ENCODE measurements at places on chromosomes 4 and X.
A peak's percentile ranks its signal among the peaks of the same experiment; 100 is the strongest.

- DNase-seq: no peak
These were observed 1462.1 kb downstream of the FSTL5 start for GRCh38 chr4:160701671-160702070.

- no peak for DNase-seq
These were observed 38.1 kb downstream of the GPR174 start for GRCh38 chrX:79182616-79183015.

GRCh38 chrX:24229976-24230375 lies 80.4 kb downstream of the ZFX start:
- no peak for DNase-seq

GRCh38 chr4:140153419-140153717 lies 616 bp downstream of the MAML3 start:
- no peak for DNase-seq

GRCh38 chrX:50707955-50708699 lies 105.9 kb downstream of the SHROOM4 start:
- DNase-seq: no peak

- no peak for DNase-seq
These were observed 12.2 kb downstream of the TET2 start for GRCh38 chr4:105158837-105159236.

DNA sequence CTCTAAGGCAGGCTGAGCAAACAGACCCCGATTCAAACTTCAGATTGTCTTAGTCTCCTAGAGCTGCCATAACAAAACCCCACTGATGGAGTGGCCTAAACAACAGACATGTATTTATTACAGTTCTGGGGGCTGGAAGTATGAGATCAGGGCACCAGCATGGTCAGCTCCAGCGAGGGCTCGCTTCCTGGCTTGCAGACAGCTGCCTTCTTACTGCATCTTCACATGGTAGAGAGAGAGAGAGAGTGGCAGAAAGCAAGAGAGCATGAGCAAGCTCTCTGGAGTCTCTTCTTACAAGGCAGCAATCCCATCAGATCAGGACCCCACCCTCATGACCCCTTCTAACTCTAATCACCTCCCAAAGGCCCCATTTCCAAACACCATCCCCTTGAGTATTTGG lies 22.3 kb upstream of the SORCS2 start:
- DNase-seq: no peak

DNA sequence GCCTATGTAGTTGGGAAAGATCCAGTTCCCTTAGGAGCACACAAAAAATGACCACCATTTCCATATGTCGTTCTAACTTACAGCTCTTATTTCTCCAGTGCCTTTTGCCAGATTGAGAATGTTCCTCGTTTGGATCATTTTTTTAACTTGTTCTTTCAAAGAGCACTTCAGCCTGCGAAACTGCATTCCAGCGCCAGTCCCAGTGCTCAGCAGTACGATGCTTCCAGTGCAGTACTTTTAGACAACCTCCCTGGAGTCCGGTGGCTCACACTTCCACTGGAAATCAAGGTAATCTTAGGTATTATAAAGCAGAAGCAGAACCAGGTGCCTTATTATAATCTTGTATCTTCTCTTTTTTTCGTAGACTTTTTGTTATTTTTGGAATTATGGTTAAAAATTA lies 42.6 kb upstream of the SLC25A31 start:
- no peak for DNase-seq

GRCh38 chrX:150869450-150869849 lies 29.0 kb downstream of the CD99L2 start:
- no peak for DNase-seq

GRCh38 chr4:170005472-170005871 lies 20.7 kb downstream of the MFAP3L start:
- DNase-seq: no peak

DNA sequence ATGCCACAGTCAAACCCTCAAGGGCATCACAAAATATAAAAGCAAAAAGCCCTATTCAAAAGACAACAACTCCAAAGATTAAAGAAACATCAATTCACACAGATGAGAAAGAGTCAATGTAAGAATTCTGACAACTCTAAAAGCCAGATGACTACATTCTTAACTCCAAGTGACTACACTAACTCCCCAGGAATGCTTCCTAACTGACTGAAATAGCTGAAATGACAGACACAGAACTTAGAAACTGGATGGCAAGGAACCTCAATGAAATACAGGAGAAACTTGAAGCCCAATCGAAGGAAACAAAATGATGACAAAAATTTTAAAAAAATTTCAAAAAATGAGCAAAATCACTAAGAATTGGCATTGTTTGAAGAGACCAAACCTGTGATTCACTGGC lies 1047.6 kb upstream of the PCDH10 start:
- peak; percentile 30 for DNase-seq

DNA sequence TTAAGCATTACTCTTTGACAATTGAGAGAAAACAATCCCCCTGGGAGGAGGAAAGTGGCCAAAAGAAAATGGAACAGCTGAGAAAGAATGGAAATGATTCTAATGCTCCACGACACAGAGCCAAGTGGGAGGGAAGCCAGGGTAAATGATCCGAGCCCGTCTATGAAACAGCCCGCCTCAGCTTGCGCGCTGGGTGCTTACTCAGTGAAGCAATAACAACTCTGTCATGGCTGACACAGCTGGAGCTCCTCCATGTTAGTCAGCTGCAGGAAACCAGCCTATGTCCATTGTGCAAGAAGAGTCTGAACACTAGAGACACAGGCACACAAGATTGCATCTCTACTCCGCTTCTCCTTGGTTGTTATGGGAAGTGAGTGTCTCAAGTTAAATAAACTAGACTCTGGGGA lies 19.3 kb downstream of the NOA1 start:
- DNase-seq: peak; percentile 91

DNA sequence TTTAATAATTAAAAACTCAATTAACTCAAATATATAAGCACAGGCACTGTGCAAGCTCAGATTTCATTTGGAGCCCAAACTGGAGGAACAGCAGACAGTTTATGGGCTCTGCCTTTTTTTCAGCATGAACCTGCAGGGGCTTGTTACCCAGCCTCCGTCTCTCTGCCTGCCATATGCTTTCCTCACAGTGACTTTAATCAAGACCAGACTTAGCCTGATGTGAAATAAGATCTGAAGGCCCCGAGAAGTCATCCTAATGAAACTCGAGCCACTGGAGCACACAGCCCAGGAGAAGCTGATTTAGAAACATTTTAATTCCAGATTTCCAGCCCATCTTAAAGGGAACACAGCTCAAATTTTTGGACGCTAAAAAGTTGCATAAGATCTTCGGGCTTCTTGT lies 55.6 kb downstream of the SPATA18 start:
- no peak for DNase-seq

DNA sequence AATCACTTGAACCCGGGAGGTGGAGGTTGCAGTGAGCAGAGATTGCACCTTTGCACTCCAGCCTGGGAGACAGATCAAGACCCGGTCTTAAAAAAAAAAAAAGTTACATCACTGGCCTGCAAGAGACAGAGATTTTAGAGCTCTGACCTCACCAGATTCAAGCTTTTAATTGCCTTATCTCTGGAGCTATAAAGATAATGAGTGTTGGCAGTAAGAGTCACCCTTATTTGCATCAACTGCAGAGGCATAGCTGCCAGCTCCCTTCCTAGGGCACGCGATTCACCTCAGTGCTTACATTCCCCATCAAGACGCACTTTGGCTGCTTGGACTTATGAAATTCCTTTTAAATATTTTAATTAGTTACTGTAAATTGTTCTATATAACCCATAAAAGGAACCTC lies 12.5 kb upstream of the SPATA4 start:
- DNase-seq: no peak

- no peak for DNase-seq
These were observed 93.9 kb downstream of the CEP44 start for GRCh38 chr4:174377613-174378012.

DNA sequence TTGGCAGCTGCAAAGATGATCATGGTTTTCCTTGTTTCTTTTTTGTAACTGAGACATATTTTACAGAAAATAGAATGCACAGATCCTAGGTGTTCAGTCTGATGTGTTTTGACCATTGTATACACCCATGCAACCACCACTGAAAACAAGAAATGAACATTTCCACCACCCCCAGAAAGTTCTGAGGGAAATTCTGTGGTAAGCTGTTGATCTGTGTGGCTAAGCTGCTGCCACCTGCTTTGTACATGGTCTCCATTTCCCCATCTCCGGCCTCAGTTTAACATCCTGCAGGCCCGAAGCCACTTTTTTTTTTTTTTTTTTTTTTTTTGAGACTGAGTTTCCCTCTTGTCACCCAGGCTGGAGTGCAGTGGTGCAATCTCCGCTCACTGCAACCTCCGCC lies 65.3 kb downstream of the NYX start:
- no peak for DNase-seq

DNA sequence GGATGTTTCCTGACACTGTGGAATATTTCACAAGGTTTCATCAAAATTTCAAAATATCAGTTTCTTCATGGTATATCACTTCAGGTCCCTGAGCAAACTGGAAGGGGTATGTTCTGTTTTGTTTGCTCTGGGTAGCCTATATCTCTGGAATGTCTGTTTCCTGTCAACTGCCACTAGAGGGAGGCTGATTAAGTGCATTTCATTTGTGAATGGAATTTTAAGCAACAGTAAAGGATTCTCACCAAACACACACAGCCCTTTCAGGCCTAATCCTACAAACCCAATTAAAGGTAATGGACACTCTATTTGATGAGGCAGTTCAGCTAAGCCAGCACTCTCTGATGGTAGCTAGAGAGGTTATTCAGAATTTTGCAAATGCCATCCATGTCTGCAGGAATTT lies 307.1 kb downstream of the TEX13A start:
- no peak for DNase-seq

GRCh38 chr4:150078041-150078578 lies at the start of gene DCLK2:
DCLK2 (plus strand) TSS chr4:150078445; CDS start chr4:150079028, 583 bp downstream.
- DNase-seq: no peak

DNA sequence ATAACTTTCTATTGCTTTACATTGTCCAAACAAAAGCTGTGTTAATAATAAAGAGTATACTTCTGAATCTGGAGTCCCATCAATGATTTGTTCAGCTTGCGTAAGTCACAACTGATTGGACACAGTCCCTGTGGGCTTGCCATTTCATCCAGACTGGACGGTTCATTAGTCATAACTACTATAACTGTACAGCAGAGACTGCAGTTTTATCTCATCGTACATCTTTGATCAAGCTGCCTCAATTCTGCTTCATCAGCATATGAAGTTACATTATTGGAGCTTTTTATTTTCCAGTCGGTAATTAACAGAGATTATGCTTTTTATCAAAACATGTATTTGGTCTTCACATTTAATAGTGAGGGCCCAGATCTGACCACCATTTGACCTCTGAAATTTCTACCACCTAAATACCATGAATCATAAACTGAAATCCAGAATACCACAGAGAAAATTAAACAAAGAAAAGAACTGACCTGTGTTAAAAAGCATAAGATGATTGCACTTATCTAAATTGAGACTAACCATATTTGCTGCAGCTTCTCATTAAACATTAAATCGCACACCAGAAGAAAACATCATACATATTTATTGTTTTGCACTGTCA lies 12.5 kb upstream of the MAB21L2 start:
- peak; percentile 82 for DNase-seq

GRCh38 chrX:19440713-19441112 lies 74.6 kb downstream of the MAP3K15 start:
- peak; percentile 5 for DNase-seq

DNA sequence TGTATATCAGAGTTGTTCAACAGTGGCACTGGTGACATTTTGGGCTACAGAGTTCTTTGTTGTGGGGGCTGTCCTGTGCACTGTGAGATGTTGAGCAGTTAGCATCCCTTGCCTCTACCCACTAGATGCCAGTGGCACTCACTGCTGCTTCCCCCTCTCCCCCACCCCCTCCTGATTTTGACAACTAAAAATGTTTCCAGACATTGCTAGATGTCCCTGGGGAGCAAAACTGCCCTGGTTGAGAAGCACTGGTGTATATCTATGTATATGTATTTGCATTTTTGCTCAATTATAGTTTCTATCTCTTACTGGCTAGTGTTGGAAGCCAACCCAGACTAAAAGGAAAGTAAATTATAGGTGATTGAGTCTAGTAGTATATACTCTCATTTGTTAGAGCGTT lies 2.4 kb downstream of the TMEM131L start:
- DNase-seq: no peak

DNA sequence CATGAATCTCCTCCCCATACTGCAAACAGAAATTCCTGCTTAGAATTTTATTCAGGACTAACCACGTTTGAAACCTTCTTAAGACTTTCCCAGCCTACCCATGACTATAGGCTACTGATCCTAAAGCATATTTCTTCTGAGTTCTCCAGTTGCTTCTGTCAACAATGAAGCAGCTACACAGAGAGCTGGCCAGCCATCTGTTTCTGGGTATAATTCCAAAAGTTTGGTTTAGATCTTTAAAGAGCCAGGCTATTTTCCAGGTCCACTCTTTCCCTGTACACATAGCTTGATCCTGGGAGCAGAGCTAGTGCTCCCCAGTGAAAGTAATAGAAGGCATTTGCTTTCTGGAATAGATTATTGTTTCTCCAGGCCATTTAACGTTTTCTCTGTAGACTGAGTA lies 4.0 kb upstream of the ITM2A start:
- no peak for DNase-seq

DNA sequence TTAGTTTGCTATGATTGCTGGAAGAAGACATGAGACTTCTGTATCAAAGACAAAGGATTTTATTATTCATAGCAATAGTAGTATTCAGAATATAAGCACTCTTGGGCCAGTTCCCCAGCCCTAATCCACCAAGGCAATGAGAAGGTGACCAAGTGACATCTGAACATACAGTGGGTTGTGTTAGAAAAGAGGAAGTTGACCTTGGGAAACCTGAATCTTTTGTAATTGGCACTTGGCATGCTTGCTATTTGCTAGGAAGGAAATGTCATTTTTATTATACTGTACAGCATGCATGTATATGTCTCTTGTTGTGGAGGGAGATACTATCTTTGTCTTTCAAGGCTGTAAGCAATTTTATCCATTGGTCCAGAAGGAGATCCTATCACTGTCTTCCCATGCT lies 216.1 kb upstream of the FAT1 start:
- DNase-seq: no peak

GRCh38 chr4:110224812-110225211 lies 26.4 kb upstream of the ELOVL6 start:
- peak; percentile 19 for DNase-seq

DNA sequence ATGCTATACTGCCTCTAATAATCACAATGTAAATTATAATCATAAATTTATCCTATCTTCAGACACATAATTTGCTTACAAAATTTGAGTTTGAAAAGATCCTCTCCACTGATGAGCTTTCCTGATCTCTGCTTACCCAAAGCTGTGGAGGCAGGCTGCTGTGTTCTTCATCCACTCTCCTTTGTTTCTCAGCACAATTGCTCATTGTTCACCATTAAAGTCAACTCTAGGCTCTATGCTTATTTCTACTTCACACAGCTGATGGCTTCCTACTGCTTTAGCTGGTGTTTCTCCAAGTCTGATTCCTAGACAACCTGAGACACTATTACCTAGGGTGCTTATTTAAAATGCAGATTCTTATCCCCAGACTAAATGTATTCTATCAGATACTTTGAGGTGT lies 319.7 kb downstream of the PCDH18 start:
- DNase-seq: no peak

GRCh38 chr4:2321279-2322196 lies 59.6 kb upstream of the MXD4 start:
- no peak for DNase-seq

GRCh38 chr4:42626629-42627146 lies 30.2 kb downstream of the ATP8A1 start:
- DNase-seq: no peak
